Activated CD4-positive, alpha-beta T cell treated with anti-CD3 and anti-CD28 coated beads, Interleukin-2, amount 10 ng/mL, durations not matched to agents 24 days and 14 days (primary cell): ENCODE measurements at places on chromosomes 2 and 18. TPM values are rescaled to one million over a fixed set of nuclear protein-coding genes. Genes with fewer than 3 reads are reported as not detected.

The MC4R gene
- not detected in 2 replicates for total RNA-seq

The GPR75 gene
- 2.5 and 3.1 TPM in 2 replicates for total RNA-seq

GRCh38 chr2:121856360-121856759 lies 100.9 kb downstream of the TSN start:
- DNase-seq, result no peak

The RGPD3 gene
- total RNA-seq, result 0.21 TPM in 2 replicates

The TFPI gene
- total RNA-seq, result 1.2 and 1.5 TPM in 2 replicates

The UCN gene
- 1.9 and 2.7 TPM in 2 replicates for total RNA-seq

The ABCG8 gene
- not detected in 2 replicates for total RNA-seq

DNA sequence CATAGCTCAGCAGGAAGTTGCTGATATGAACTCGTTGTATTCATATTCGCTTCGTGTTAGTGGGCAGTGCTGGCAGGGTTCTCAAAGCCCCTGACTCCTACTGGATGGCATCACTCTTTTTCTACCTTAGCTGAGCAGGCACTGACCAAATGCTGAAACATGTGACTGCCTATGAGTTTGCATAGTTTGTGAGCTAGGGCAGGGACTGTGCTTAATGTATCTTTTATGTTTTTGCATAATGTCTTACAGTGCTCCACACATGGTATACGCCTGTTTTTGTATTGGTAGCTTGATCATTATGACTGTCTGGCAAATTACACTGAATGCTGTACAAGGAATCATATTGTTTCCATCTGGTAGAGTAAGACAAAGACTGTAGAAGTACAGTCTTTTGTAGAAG lies 305.3 kb downstream of the PARD3B start:
- no peak for DNase-seq

DNA sequence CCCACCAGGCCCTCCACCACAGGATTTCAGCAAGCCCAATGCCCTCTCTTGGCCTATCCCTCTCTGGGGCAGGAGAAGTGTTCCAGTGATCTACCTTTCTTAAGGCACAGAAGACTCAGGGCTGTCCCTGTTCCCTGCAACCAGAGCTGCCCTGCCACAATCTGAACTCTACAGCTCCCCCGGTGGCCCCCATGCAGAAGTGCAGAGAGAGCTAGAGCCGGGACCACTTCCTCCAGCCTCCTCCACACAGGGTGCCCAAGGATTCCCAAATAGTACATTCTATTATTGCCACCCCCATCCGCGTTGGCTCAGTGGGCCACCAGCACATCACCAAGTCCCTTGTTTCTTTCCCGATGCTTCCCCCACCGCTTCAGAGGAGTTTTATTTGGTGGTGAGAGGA lies 114.8 kb upstream of the PTPRM start:
- peak; percentile 54 for DNase-seq

DNA sequence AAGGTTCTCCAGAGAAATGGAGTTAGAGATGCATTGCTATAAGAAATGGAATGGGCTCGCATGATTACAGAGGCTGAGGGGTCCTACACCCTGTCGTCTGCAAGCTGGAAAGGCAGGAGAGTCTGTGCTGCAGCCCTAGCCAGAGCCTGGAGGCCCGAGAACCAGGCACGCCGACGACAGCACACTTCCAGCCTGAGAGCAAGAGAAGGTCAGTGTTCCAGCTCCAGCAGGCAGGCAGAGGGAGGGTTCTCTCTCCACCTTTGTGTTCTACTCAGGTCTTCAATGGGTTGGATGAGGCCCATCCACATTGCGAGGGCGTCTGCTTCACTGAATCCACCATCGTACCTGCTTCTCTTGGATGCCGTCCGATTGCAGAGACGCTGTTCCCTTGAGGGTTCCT lies 177.6 kb upstream of the HDAC4 start:
- no peak for DNase-seq

The PREPL gene
- 32.7 and 33.3 TPM in 2 replicates for total RNA-seq

DNA sequence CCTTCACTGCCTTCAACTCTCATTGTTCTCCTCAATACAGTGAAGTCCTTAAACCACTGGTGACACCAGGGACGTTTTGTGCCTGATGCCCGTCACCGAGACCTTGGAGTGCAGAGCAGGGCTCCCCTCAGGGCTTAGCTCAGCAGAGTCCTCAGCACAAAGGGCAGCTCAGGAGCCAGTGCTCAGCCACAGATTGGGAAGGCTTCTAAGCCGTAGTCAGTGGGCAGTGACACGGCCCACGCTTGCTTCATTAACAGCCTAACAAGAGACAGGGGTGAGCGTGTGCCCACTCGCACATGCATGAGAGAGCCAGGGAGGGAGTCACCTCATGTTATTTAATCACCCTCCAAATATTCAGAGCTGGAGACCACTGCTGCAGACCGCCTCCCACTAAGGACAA lies 137.5 kb downstream of the SH3RF3 start:
- no peak for DNase-seq

- DNase-seq, result no peak
Measured at GRCh38 chr18:21672521-21673267, 31.9 kb downstream of the ABHD3 start.

DNA sequence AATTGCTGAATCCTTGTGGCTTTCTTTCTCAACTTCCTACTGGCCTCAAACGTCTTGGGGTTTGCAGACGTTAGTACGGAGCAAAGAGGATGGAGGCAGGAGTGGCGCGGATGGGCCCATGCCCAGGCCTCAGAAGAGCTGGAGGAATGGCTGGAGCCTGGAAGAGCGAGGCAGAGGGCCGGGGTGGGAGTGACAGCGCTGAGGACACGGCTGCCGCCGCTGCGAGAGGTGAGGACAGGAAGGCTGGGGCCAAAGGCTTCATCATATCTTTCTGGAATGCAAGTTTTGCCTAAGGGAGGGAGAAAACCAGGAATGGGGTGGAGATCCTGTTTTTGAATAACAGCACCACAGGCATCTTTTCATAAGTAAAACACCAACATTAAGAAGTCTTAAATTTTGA lies 178.5 kb upstream of the SESTD1 start:
- DNase-seq, result no peak

DNA sequence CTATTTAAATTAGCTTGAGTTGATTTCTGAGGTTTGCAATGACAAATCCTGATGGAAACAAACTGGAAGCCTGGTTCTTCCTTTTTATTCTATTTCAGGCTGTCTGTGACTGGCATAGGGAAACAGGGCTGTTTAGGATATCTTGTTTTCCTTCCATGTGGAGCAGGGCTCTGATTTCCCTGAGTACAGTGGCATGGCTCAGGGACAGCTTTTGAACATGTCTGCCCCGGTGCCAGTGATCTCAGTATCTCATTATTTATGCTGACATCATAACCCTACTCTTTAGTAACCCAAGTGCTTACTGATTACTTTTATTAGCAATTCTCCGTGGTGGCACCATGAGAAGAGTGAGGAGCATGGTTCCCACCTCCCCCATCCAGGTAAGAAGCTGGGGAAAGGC lies 720.3 kb downstream of the GALR1 start:
- DNase-seq, result no peak

The CDH20 gene
- total RNA-seq, result 0.12 TPM in 1 of 2 replicates, not detected in the other

DNA sequence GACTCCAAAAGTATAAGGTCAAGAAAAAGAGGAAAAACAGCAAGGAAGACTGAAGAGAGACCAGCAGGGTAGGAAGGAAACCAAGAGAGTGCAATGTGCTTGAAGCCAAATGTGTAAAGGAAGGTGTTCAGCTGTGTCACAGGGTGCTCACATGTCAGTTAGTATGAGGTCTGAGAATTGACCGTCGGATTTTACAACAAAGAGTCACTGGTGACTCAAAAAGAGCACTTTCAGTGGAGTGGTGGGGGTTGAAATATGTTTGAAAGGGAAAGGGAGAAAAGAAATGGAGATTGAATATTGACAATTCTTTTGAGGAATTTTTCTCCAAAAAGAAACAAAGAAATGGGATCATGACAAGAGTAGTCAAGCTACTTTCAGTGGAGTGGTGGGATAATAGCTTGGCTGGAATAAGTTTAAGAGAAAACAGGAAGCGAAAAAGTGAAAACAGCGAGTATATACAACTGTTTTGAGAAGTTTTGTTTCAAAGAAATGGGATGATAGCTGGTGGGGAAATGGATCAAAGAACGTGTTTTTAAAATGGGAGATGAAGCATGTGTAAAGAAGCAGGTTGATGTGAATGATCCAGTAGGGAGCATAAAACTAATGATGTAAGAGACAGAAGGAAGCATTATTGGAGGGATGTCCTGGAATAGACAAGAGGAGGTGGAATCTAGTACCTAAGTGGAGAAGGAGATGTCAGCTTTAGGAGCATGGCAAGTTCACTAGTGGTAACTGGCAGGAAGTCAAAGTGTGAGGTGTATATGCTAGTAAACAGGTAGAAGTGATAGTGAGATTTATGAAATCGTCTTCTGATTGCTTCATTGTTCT lies 3.6 kb upstream of the TSPYL6 start:
- DNase-seq, result no peak

DNA sequence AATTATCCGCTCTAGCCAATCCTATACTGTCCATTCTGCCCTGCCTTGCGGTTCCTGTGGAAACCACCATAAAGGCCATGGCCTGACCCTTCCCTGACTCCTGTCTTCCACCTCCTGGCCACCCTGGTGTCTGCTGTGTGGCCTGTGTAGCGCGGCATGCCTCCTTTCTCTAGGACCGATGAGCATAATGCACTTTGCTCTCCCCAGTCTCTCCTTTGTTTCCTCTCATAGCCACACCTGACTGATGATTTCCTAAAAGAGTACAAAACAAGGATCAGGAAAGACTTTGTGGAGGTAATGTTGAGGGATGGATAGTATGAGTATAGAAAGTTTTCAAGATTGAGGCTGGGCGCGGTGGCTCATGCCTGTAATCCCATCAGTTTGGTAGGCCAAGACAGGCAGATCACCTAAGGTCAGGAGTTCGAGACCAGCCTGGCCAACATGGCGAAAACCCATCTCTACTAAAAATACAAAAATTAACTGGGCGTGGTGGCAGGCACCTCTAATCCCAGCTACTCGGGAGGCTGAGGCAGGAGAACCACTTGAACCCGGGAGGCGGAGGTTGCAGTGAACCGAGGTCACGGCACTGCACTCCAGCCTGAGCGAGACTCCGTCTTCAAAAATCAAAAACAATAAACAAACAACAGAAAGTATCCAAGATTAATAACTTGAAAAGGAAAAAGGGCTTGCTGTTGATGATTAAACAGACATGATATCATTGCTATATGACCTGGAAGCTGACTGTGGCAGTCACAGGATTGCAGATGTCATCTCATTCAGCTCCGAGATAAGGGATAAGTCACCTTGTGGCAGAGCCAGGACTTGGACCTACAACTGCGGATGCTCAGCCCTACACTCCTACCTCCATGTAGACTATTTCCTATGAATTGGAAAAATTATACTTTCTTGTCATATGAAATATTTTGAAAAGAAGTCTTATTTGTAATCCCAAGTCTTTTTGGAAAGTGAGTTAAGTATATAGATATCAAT lies 16.6 kb downstream of the SOWAHC start:
- DNase-seq, result no peak

DNA sequence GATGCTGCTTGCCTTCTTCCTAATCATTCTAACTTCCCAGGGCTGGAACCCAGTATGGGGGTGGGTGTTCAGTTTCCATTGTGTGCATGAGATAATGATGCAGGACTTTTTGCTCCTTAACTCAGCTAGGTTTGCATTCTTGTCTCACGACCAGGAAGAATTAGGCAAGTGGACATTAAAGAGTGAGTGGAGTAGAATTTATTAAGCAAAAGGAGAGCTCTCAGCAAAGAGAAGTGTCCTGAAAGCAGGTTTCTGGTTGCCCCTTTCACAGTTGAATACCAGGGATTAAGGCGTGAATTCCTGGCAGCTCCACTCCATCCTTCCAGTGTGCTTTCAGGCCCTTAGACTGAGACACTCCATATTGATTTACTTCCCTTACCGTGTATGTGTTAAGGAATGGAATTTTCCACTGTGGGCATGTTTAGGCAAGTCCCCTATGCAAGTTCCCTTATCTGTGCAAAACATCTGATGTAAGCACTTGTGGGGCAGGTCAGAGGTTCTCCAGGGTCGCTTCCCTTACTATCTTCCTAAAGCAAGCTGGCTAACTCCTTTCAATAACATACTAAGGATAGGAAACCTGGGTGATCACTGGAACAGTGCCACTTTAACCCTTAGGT lies 126.5 kb downstream of the GPR39 start:
- DNase-seq, result no peak

DNA sequence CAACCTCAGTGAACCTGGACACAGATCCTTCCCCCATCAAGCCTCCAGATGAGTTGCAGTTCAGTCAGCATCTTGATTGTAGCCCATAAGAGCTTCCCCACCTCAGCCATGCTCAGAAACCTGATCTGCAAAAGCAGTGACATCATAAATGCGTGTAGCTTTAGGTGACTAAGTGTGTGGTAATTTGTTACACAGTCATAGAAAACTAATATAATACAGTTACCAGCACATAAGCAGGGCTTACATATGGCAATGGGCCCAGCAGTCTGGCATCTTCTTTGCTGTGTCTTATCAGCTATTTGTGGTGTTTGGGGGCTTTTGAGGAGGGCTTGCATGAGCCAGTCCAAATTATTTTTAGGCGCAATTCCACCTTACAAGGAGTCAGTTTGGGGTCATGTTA lies 807.0 kb downstream of the SLC4A3 start:
- DNase-seq, result no peak

- DNase-seq, result no peak
Measured at GRCh38 chr2:149926149-149926548, 338.6 kb upstream of the MMADHC start.

GRCh38 chr2:19124135-19124534 lies 234.3 kb downstream of the OSR1 start:
- no peak for DNase-seq

DNA sequence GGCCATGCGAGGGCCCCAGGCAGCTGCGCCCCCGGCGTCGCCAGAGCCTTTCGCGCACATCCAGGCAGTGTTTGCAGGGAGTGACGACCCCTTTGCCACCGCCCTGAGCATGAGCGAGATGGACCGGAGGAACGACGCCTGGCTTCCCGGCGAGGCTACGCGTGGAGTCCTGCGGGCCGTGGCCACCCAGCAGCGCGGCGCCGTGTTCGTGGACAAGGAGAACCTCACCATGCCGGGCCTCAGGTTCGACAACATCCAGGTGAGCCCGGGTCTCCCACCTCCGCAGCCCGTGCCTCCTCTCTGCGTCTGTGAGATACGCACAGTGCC lies 8.9 kb downstream of the TRAPPC12 start:
- no peak for DNase-seq

DNA sequence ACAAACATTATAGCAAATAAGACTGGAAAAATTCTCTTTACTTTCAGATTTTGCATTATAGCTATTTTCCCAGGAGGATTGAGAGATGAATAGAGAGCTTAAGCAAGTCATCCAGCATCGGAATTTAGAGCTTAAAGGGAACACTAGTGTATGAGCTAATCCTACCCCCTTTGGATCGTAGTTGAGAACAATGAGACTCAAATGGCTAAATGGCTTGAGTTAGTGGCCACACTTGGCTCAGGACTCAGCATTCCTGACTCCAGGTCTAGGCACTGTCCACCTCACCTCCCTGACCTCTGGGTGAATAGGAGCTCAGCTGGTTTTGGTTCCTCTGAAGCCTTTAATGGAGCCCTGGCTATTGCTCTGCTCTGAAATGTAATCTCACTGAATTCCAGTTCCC lies 97.5 kb upstream of the CXCR4 start:
- DNase-seq, result no peak

GRCh38 chr2:118049816-118050140 lies 35.9 kb upstream of the CCDC93 start:
- DNase-seq, result no peak

The EFEMP1 gene
- total RNA-seq, result not detected in 2 replicates
